ENCODE measurements at places on chromosomes 11 and 22.

DNA sequence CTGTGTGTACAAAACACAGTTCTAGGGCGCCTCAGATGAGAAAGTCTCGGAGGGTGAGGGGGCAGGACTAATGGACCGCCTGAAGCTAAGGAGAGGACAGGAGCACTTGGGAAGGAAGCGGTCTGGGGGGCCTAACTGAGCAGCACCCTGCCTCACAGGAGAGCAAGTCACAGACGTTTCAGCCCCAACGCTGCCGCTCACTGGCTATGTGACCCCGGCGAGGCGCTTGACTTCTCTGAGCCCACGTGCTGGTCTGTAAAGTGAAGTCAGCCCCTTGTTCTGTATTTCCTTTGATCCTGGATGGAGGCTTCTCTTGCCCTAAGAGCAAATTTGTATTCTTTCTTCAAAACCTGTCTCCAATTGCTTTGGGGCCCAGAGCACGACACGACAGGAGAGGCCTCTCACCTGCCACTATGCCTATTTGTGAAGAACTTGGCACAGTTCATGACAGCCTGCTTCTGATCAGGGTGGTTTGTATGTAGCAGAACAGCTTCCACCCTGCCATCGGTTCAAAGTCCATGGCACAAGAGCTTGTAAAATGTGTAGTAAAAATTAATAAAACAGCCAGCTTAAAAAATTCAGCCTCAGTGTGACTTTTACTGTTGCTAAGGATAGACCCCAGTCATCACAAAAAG is 59.1 kb downstream of the WNT11 start:
- no peak for DNase-seq

GRCh38 chr22:35593071-35593890 is 23.8 kb downstream of the MB start:
- DNase-seq, result no peak

DNA sequence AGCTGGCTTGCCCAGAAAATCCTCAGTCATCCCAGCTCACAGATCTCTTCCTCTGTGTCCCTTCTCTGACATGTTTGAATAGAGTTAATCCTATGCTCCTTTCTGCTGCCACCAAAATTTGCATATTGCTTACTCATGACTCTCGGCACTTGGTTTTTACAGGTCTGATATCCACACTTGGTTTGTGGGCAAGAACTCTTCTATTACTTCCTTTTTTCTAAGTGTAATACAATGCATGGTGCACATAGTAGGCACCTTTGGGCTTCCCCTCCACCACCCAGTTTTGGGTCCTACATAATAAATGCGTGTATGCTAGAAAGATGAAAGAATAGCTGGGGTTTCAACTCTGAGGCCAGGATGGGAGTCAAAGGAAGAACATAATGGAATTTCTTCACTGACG is 69.7 kb upstream of the GRK3 start:
- DNase-seq, result no peak

DNA sequence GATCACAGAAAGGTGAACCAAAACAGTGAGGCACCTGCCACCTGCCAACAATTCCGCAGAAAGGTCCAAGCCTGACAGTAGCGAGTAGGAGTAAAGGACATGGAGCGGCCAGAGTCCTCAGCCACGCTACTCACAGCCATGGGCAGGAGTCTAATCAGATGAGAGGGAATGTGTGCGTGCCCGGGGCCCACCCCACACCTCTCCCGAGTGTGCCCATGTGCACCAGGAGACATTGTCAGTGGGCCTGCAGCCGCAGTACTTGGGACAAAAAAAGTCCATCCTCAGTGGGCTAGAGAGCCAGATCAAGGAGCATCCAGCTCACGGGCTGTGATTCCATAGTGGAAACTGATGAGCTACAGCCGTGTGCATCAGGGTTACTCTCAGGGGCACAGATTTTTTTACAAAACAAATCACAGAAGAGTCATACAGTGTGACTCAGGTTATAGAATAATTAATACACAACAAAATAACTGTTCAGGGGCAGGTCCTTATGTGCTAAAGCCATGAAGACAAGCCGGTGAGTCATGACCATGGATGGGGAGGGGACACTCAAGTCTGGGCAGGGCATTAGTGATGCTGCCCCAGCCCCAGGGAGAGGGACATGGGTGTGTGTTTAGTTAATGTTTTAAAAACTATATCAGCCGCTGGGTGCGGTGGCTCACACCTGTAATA is 12.0 kb downstream of the SART1 start:
- no peak for DNase-seq

GRCh38 chr11:96189351-96189750 is 153.6 kb downstream of the MAML2 start:
- no peak for DNase-seq

GRCh38 chr22:50277761-50278160 is 7.6 kb upstream of the MAPK11 start:
- DNase-seq, result no peak

GRCh38 chr11:82927264-82927880 is 25.8 kb downstream of the DDIAS start:
- peak; percentile 48 for DNase-seq

DNA sequence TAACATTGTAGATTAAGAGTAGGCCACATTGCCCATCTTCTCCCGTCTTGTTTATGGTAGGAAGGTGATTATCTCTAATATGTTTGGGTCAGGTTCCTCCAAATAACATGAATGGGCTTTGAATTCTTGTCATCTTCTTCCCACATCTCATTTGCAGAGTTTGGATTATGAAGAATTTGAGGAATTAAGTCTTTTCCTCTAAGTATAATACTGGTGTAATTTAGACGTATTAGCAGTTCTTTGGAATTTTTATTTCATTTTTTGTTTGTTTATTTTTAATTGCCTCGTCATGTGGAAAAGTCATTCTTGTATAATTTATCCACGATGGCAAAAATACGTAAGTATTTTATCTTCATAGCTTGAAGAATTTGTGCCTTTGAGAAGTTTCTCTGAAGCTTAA is 73.4 kb downstream of the ARHGEF12 start:
- DNase-seq, result no peak

DNA sequence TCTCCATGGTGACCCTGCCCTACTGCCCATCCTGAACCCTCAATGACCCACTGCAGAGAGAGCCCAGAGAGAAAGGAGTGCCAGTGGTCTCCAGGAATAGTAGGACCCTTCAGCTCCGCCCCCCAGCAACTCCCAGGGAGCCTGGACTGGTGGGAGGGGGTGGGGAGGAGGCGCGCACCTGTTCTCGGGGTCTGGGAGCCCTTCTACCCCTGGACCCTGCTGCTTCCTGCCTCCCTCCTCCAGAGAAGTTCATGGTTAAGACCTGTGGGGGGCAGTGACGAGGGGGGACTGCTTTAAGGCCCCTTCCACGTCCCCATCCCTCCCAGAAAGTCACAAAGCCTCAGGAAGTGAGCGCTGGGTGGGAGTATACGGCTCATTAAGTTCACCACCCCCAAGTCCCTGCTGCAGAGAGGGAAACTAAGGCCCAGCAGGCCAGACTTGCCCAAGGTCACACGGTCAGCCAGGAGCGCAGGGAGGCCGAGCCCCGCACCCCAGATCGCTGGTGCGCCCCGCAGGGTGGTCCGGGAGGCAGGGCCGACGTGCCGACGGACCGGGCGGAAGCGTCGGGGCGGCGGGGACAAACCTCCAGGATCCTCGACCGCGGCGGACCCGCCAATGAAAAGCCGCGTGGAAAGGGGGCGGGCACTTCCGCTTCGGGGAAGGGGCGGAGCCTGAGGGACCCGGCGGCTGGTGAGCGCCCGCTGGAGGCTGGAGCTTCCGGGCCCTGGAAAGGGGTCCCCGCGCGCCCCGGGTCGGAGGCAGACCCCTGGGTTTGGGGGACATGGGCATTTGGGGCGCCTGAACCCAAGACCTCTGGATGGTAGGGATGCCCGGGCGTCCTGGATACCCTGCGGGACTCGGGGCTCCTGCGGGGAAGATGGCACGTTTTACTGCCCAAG is at the start of the genes NUDT22 and TRPT1:
Gene NUDT22 (plus strand): TSS at position 667 of the 899 bp plus-strand sequence. CDS start 379 bp downstream, outside the sequence.
Gene TRPT1 (minus strand): TSS at position 579 of the 899 bp plus-strand sequence. CDS start 326 bp downstream, at position 253.
- peak; percentile 25 for DNase-seq

DNA sequence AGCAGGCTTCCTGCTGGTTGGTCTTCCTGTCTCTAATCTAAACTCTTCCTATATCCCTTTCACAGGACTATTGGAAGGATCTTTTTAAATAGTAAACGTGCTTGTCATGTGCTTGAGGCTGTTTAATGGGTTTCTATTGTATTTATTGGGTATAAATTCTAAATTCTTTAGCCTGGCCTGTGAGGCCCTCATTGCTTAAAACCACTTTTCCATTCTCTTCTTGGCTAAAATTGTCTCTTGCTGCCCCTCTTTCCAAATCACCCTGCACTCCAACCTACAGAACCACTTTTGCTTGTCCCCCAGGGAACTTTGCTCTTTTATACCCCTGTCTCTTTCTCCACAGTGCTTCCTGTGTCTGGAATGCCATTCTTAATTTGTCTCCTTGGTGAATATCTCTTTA is 46.4 kb upstream of the MUC15 start:
- DNase-seq, result no peak

DNA sequence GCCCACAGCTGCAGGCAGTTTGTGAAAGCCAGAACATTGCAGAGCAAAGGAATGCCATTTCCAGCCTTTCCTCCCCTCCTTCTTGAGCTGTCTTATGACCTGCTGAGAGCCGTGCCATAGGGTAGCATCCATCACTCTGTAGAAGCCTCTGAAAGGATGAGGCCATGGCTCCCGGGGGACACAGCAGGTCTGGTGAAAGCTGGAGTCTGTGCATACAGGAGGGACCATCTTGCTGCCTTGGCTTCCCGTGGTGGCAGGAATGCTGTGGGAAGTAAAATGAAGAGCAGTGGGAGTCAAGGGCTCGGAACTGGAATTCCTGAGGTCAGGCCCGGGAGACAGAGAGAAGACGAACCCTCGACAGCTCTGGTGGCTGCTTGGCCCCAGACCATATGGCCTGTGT is 30.9 kb downstream of the ANO1 start:
- DNase-seq, result no peak

GRCh38 chr22:26885441-26886261 is 228.3 kb downstream of the MIAT start:
- no peak for DNase-seq

DNA sequence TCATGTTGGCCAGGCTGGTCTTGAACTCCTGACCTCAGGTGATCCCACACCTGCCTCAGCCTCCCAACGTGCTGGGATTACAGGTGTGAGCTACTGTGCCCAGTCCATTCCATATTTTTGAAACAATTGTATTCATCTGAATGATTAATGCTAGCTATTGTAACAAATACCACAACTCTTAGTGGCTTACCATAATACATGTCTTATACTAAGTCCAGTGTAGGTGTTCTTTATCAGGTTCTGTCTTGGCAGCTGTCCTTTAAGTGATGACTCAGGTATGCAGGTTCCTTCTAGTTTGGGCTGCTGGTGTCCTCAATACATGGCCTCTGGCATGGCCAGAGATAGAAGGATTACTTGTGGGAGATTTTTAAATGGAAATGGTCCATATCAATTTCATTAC is 39.0 kb downstream of the UVRAG start:
- no peak for DNase-seq

DNA sequence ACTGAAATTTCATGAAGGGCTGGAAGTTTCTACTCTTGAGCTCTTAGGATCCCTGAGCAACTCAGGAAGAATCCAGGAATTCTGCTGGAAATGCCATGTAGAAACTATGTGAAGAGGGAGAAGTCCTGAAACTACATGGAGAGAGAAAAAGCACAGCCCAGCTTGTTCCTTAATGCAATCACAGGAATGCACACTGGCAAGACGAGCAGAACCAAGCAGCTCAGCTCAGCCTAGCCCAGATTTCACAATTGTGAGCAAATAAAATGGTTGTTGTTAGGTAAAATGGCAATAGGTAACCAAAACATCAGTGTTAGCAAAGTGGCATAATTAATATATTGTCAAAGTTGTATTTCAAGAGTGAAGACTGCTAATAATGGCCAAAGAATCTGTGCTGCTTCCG is 28.1 kb downstream of the ZNF214 start:
- DNase-seq, result no peak

- DNase-seq, result no peak
Measured at GRCh38 chr11:77112641-77113381, 10.2 kb downstream of the OMP start.

GRCh38 chr22:50192436-50193204 is 6.9 kb downstream of the TRABD start:
- no peak for DNase-seq

GRCh38 chr22:21012446-21013407 is 2.2 kb upstream of the P2RX6 start:
- peak; percentile 63 for DNase-seq

- DNase-seq, result peak; percentile 63
Measured at GRCh38 chr22:36977947-36978660, 41.1 kb downstream of the TST start.

- DNase-seq, result no peak
Measured at GRCh38 chr11:109961261-109961660, 131.9 kb upstream of the ZC3H12C start.
